GM23248 (cell line): ENCODE measurements at places on chromosomes 2 and 18.
A peak's percentile ranks its signal among the peaks of the same experiment; 100 is the strongest.

DNA sequence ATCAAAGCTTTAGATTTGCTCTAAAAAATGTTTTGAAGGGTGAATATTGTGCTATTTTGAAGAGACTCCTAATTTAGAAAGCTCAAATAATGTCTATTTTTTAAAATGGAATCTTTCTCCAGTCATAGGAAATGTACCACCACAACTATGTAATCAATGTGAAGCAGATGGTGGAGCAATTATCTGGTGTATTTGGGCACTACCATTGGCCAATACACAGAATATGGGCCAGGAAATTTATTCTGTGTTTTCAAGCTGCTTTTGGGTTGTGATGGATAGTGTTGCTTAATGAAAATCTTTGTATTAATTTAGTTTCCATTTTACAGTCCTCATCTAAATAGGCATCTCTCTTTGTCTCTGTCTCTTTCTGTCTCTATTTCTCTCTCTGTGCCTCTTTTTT is 17.1 kb upstream of the VWC2L start:
- no peak for DNase-seq

DNA sequence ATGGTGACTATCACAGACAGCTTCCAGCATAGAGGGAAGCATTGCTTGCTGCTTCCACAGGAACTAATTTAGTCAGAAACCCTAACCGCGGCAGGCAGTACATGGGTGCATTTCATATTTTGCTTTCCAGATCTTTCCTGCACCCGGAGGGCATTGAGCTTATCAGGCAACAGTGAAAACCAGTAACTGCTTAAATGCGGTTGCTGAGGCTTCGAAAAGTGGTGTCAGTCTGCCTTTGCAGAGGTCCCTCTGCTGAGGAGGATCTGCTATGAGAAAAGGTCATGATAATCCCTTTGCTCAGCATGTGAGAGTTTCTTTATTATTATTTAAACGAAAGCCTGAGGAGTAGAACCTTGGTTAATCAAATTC is 44.6 kb upstream of the ROCK2 start:
- no peak for DNase-seq

GRCh38 chr2:180657054-180657453 is 323.4 kb upstream of the UBE2E3 start:
- DNase-seq, result peak; percentile 56

DNA sequence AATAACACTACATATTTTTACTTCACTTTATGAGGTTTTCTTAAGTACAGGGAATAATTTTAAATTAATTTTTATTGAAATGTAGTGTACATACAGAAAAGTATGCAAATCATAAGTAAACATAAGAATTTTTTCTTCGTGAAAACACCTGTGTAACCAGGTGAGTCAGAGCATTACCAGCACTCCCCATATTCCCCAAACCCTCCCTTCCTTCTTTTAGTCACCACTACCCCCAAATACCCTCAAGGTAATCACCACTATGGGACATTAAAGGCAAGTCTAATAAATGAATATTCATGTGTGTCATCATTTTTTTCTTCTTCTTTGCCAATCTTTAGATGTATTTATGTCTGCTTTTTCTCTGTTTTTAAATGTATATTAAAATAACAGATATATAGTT is 139.9 kb upstream of the LTBP1 start:
- DNase-seq, result no peak

GRCh38 chr2:126827371-126827770 is 71.3 kb upstream of the TEX51 start:
- DNase-seq, result no peak

GRCh38 chr2:37343537-37344434 is 644 bp upstream of the QPCT start:
- DNase-seq, result peak; percentile 85

DNA sequence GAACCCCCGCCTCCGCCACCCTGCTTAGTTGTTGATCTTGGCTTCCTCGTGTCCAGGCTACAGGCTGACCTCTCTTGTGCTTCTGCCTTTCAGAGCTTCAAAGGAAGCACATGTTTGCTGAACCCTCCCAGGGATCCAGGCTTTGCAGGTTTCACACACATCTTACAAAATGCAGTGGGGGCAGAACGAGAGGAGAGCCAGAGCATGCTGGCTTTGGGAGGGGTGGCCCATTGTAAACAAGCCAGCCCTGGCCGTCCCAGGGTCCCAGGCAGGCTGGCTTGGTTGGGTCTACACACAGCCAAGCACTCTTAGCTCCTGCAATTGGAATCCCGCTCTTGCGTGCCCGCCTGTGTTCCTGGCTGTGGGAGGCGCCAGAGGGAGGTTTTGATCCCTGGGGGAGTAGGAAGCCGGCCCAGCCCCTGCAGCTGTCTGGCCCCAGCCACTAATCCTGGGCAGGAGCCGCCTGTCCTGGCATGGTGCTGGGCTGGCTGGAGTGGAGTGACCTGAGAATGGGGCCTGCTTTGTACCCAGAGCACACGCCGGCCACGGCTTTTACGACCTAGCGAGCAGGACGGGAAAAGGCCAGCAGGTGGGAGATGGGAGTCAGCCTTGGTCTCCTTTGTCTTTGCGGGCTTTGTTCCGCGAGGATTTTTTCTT is 53.9 kb downstream of the SH3BP4 start:
- peak; percentile 42 for DNase-seq

DNA sequence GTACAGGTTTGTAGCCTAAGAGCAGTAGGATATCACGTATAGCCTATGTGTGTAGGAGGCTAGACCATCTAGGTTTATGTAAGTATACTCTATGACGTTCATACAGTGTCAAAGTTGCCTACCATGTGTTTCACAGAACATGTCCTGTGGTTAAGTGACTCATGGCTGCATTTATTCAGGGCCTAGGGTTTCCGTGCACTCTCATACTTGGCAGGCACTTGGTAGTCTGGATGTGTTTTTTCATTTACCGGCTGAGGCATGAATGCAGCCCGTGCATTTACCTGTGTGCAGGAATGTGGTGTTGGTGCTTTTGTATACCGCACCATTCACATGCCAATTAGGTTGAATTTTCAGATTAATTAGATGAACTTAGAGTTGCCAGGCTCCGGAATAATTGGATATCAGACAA is 43.4 kb downstream of the MYL12B start:
- peak; percentile 98 for DNase-seq

DNA sequence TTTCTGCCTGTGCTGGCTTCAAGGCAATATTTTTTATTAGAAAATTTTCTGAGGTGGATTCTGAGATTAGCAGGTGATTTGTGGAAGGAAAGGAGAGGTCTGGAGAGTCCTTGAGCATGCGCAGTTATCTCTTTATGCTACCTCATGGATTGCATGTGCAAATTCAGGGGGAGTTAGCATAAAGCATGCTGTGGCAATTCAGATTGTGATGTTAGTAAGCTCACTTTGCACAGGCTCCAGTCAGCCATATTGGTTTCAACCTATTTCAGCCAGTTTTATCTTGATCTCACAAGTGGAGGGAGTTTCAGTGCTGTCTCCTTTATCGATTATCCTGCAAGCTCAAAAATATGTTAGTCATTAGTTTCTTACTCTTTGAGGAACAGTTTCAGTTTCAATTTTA is 2012.3 kb upstream of the PIK3C3 start:
- DNase-seq, result no peak

GRCh38 chr2:181203916-181204315 is 223.5 kb downstream of the UBE2E3 start:
- DNase-seq, result peak; percentile 67

GRCh38 chr2:183089192-183089851 is 10.8 kb downstream of the DUSP19 start:
- DNase-seq, result no peak

- DNase-seq, result peak; percentile 81
These were observed 115.1 kb downstream of the EML6 start for GRCh38 chr2:54838585-54839035.

- no peak for DNase-seq
These were observed 510.9 kb upstream of the NRP2 start for GRCh38 chr2:205171261-205171940.

GRCh38 chr2:33029926-33030325 is 83.2 kb downstream of the LTBP1 start:
- no peak for DNase-seq

- peak; percentile 80 for DNase-seq
These were observed 34.4 kb downstream of the PLEKHA3 start for GRCh38 chr2:178514664-178515063.

DNA sequence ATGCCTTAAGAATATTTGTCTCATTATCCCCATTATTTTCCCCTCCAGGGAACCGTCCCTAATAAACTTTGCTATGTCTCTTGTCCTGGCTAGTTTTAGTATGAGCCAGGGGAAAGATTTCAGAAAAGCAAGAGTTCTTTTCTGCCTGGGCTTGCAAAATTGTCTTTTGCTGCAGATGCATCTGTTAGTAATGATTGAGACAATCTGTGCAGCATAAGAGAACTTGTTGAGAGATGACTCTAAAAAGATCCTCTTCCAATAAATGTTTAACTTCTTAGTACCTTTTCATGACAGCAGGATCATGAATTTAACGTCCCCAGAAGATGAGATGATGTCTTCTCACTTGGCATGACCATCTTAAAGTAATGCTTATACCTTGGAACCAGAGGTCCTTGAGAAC is 172.5 kb upstream of the CREB1 start:
- no peak for DNase-seq

GRCh38 chr2:30113617-30114293 is 33.1 kb upstream of the YPEL5 start:
- DNase-seq, result peak; percentile 95

GRCh38 chr2:238479847-238480246 is 53.1 kb downstream of the ASB1 start:
- no peak for DNase-seq

DNA sequence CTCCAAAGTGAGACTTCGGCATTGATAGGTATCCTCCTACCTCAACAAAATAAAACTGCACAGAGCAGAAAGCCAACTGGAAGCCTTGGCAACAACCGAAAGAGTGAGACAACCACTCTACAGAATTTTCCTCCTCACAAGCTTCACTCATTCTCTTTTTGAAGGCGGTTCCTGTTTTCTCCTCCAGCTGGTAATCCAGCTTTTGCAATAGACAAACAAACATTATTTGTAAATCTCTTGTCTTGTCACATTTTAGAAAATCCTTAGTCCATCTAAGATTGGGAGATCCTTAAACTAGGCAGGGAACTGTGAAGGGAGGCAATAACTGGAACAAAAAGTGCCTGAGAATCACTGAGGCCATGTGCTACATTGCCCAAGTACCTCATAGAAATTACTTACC is 332.4 kb downstream of the BCL11A start:
- no peak for DNase-seq

GRCh38 chr2:12424219-12424618 is 292.5 kb upstream of the TRIB2 start:
- peak; percentile 55 for DNase-seq

DNA sequence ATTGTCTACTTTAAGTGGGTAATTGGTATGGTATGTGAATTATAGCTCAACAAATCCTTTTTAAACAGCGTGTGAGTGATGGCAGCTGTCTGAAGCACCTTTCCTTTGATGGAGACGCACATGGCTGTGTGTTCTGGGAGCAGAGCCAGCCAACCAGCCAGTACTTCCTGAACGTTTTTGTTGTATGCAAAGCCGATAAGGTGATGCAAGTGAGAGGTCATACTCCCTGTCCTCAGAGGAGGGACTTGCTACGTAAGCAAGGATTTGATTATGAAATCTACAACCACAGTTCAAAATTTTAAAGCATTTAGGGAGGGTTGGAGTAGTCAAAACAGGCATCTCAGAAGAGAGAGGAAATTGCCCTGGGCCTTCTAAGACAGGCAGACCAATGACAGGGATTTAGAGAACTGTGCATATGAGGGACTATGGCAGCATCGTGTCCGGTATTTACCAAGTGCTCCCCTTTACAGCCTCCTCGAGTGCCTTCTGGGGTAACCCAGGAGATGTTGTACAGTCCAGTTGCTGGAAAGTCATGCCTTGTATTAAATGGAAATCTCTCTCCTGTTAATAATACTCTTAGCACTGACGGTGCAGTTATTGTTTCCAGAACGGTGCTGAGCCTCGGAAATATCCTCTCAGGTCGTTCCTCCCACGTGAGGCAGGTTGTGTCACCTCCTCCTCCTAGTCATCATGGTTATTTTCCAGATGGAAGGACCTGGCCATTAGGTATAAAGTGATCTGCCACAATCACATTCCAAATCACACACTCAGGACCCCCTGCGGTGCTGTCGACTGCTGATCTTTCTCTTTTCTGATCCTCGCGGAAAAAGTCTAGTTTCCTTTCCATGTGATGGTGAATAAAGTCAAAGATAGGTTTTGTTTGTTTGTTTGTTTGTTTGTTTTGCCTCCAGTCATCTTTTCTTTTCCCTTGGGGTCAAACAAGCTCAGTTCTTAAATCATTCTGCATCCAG is 28.4 kb downstream of the ARHGEF4 start:
- peak; percentile 27 for DNase-seq

- peak; percentile 6 for DNase-seq
These were observed 759.4 kb downstream of the CBLN2 start for GRCh38 chr18:71784777-71785176.

DNA sequence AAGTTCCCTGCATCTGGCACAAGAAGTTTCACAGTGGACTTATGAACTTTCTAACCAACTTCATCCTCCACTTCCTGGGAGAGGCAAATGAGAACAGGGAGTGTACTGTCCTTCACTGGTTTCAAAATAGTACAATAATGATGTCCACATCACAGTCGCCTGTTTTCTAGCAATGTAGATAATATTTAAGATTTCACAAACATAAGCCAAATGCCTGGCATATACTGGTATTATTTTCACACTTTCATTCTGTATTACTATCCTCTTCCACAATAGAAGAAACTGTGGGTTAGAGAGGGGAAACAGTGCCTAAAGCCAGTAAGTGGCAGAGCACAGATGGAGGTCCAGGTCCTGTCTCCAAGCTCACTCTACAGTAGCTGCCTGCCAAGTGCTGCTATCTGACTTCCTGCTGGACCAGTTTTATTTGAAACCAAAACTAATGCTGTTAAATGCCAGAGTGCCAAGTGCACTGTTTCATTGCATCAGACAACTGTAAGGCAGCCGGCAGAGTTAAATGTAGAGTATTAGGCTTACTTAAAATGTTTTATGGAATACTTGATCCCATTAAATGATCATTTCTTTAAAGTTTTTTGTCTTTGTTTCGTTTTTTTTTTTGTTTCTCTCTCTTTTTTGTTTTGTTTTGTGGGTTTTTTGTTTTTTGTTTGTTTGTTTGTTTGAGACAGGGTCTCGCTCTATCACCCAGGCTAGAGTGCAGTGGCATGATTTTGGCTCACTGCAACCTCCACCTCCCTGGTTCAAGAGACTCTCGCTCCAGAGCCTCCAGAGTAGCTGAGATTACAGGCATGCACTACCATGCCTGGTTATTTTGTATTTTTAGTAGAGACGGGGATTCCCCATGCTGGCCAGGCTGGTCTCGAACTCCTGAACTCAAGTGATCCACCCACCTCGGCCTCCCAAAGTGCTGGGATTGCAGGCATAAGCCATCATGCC is 15.1 kb downstream of the COBLL1 start:
- peak; percentile 50 for DNase-seq
